T-helper 1 cell (primary cell): ENCODE measurements at places on chromosomes 4 and X.

GRCh38 chrX:68880846-68881552 is 52.2 kb downstream of the EFNB1 start:
- DNase-seq: no peak

DNA sequence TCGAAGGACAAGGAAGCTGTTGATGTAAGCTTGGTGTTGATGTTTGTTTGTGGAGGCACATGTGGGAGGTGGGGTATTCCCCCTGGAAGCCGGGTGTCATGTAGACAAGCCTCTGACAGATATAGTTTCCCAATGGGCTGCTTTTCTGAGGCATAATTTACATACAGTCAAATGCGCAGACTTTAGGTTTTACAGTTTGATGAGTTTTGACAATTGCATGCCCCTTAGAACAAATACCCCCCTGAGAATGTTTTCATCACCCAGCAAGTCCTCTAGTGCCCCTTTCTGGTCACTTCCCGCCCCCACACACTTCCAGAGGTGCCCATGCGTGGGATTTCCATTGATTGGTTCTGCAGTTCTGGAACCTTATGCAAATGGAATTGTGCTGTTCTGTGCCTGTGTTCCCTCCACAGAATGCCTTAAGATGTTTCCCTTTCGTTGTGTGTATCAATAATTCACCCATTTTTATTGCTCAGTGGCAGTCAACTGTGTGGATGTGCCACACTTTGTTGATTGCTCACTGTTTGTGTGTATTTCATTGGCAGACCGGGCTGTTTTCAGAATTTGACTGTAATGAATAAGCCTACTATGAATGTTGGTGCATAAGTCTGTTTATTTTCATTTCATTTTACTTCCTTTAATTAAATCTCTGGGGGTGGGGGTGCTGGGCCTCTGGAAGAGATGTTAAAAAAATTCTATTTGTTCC is 8.5 kb downstream of the EVC start:
- no peak for DNase-seq

GRCh38 chrX:149633511-149633910 is 1.9 kb upstream of the TMEM185A start:
- DNase-seq: no peak

DNA sequence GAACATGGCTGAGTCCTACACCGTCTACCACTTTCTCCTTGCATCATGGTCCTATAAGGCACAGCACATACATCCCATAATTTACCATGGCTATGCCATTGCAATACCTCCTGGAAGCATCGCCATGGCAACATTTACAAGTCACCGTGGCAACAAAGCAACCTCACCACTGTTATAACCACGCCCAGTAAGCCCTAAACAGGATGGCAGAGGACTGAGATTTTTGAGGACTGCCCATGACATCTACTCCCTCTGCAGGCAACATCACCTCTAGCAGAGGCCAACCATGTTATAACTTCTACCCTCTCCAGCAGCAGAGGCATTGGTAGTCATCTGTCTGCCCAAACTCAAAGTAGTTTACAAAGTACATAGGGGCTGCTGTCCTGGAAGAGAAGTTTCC is 29.7 kb downstream of the BCOR start:
- no peak for DNase-seq

- DNase-seq: no peak
These were observed 22.3 kb downstream of the MORF4L2 start for GRCh38 chrX:103663981-103664762.

- DNase-seq: no peak
These were observed 240.2 kb downstream of the ADGRL3 start for GRCh38 chr4:61440321-61440720.

DNA sequence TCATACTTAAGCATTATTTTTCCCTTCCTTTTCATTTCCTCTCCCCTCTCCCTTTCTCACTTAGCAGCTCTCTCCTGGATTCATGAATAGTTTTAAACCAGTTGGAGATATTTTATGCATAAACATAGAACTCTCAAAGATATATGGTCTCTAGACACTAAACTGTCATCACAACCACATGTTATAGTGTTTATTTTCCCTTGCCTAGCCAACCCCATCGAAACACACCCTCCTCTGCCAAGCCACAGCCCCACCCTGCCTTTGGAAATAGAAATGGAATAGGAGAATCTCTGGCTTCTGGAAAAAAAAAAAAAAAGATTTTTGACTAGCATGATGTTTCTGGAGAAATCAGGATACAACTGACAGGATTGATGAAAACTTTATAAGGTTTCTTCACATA is 64.8 kb upstream of the RBPJ start:
- no peak for DNase-seq

GRCh38 chr4:37978248-37978924 is 18.2 kb downstream of the PTTG2 start:
- DNase-seq: peak; percentile 22

GRCh38 chr4:88014386-88014905 is 7.0 kb downstream of the PKD2 start:
- DNase-seq: no peak

DNA sequence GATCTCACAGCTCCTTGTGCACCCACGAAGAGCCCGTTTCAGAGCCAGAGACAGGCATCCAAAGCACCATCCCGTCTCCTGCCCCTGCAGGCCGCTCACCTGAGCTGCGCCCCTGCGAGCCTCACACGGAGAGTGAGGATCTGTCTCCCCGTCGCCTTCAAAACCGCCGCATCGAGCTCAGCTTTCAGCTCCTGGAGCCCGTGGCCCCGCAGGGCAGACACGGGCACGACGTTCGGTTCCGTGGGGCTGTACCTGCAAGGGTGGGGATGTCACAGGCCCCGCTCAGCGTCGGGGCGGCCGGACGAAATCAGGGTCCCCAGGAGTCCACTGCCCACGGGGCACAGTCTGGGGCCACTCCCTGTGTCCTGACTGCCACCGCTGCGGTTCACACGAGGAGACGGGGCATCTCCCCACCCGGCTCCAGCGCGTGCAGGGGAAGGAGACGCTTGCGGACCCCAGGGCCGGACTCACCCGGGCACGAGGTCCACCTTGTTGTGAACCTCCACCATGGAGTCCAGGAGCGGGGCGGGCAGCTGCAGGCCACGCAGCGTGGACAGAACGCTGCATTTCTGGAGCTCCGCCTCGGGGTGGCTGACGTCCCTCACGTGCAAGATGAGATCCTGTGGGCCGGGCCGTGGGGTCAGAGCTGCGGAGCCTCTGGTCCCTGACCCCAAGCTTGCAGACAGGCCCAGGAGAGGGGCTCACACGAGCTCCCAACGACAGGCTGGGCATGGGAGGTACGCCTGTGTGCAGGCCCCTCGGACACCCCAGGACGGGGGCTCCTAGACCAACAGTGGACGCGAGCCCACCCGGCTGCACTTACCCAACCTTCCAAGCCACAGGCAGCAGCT is 11.1 kb downstream of the GTPBP6 start:
- no peak for DNase-seq

- DNase-seq: no peak
These were observed 1974.7 kb downstream of the ARAP2 start for GRCh38 chr4:34269613-34270012.

GRCh38 chr4:15345134-15345533 is 82.7 kb upstream of the C1QTNF7 start:
- DNase-seq: no peak

- DNase-seq: no peak
These were observed 5.1 kb upstream of the GABRQ start for GRCh38 chrX:152632445-152633097.

- no peak for DNase-seq
These were observed 15.1 kb downstream of the CSF2RA start for GRCh38 chrX:1283741-1284140.

GRCh38 chr4:81369886-81370285 is 101.8 kb downstream of the RASGEF1B start:
- DNase-seq: no peak

- no peak for DNase-seq
These were observed 184.4 kb downstream of the DKK2 start for GRCh38 chr4:106851726-106852125.

DNA sequence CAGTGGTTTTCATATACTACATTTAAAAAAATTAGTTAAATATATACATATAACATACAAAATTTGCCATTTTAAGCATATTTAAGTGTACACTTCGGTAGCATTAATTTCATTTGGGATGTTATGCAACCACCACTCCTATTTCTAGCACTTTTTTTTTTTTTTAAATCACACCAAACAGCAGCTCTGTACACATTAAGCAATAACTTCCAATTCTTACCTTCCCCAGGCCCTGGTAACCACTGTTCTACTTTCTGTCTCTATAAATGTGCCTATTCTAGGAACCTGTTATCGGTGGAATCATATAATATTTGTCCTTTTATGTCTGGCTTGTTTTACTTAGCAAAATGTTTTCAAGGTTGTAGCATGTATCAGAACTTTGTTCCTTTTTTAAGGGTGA is 39.1 kb downstream of the TMEM164 start:
- no peak for DNase-seq

DNA sequence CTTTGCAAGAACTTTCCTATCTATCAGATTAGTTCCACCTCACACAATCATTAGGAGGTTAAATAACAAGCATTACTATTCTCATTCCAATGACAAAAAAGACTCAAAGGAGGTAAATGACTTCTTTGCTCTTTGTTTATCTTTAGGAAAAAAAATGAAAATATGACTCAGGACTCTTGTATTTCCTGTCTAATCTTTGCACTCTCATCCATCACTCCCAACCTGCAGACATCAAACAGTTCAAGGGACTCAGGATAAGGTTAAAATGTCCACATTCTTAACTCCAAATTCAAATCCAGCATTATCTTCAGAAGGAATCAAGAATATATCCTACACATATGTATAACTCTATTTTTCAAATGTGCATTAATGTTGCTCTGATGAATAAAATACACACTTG is 139.6 kb downstream of the UNC5C start:
- no peak for DNase-seq

- no peak for DNase-seq
These were observed 98.6 kb upstream of the LANCL3 start for GRCh38 chrX:37472836-37473235.

- no peak for DNase-seq
These were observed 41.8 kb downstream of the RBBP7 start for GRCh38 chrX:16828124-16828908.

GRCh38 chrX:6821730-6822129 is 286.8 kb upstream of the VCX3A start:
- DNase-seq: no peak

GRCh38 chr4:93810340-93810992 is 18.1 kb upstream of the ATOH1 start:
- DNase-seq: no peak

DNA sequence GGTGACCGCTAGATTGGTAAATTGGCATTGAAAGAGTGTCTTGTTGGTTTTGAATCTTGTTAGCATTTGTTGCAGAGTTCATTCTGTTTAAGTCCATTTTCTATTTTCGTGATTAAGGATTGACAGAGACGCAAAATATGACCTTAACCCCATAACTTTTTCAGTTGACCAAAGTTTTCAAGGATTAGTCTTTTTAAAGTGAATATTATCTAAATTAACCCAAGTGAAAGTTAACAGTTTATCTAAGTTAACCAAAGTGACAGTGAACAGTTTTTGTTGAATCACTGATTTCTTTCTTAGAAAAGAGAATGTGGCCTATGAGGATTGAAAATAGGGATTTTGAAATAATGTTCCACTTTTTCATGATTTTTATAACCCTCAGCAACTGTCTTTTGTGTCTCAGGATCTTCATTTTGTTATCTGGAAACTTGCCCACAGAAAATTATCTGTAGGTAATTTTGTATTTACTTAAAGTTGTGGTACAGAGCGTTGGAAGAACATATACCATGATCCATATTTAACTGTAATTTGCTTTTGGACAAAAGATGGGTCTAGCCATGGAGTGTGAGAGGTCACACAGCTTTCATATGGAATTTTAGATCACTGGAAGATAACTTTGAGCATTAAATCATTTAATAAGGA is 3.3 kb downstream of the CPEB2 start:
- DNase-seq: no peak

GRCh38 chr4:138894709-138895108 is 120.9 kb upstream of the NOCT start:
- DNase-seq: no peak

GRCh38 chr4:160143574-160143973 is 1040.7 kb downstream of the RAPGEF2 start:
- no peak for DNase-seq

- no peak for DNase-seq
These were observed 148.7 kb downstream of the SPATA18 start for GRCh38 chr4:52199574-52200338.

- DNase-seq: no peak
These were observed 9.5 kb downstream of the PRMT9 start for GRCh38 chr4:147674496-147674895.

DNA sequence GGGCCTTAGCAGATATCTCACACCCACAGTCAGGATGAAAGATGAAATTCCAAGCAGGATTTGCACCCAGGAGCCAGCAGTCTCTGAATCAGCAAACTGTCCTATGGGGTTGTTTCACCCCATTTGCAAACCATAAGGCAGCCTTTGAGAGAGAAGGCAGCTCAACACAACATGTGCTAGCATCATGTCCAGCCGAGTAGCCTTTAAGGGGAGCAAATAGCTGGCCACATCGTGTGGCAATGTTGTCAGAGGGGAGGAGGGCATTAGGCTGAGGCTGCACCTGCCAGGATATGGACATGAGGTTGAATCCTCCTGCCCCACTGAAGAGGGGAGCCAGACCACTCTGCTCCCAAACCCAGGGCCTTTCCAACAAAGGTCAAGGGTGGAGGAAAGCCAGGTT is 20.6 kb upstream of the PJA1 start:
- DNase-seq: no peak
